ENCODE measurements at places on chromosomes 16 and 17. TPM values are rescaled to one million over a fixed set of nuclear protein-coding genes. Genes with fewer than 3 reads are reported as not detected.
A peak's percentile ranks its signal among the peaks of the same experiment; 100 is the strongest.

DNA sequence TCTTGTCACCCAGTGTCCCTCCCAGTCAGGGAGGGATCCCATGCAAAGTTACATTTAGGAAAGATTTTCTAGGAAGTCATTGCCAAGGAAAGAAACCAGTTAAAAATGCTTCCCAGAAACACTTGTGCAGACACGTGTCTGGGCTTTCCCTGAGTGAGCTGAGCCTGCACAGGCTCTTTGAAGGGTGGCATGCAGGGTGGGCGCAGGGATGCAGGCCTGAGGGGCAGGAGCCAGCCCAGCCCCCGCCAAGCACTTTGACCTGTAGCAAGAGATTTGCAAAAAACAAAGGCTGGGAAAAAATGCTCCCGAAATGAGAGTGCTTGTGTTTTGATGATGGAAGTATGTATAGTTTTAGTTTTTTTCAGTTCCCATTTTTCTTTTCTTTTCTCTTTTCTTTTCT, 52.4 kb downstream of the B9D1 start:
- DNase-seq = no peak

DNA sequence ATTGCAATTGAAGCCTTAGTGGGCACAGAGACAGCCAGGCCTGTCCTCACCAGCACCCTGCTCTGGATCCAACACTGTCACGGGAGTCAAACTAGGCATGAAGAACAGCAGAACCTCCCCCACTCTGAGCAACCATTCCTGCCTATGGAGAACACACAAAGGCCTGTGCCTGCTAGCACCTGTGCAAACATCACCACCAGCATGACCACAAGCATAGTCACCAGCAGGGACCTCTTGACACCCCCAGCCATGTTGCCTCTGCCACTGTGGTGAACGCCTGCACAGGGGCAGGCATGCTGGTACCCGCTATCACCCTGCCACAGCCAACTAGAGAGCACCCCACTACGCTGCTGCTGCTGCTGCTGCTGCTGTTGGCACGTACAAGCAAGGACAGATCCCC, 51.7 kb downstream of the CMC2 start:
- no peak for DNase-seq

GRCh38 chr16:53809088-53809932, 105.4 kb downstream of the FTO start:
- no peak for DNase-seq

- no peak for DNase-seq
Measured at GRCh38 chr16:2883458-2883908, 468 bp downstream of the FLYWCH2 start.

DNA sequence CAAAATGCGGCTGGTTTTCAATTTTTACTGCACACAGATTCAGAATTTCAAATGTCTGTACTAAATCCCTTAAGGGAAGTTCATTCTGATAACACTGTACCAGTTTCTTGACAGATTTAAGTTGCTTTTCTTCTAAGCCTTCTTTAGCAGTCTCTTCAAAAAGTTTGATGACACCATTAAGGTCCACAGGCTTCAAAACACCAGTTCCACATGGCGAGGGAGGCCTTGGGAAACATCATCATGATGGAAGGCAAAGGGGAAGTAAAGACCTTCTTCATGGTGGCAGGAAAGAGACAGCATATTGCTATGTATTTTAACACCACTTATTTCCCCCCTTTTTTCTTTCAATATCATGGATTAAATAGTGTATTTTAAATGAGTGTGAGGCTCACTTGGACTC, 24.5 kb downstream of the NLRC5 start:
- DNase-seq = no peak

GRCh38 chr17:72393553-72393952, 272.7 kb downstream of the SOX9 start:
- DNase-seq = no peak

- no peak for DNase-seq
Measured at GRCh38 chr17:27338536-27338985, 44.6 kb downstream of the WSB1 start.

DNA sequence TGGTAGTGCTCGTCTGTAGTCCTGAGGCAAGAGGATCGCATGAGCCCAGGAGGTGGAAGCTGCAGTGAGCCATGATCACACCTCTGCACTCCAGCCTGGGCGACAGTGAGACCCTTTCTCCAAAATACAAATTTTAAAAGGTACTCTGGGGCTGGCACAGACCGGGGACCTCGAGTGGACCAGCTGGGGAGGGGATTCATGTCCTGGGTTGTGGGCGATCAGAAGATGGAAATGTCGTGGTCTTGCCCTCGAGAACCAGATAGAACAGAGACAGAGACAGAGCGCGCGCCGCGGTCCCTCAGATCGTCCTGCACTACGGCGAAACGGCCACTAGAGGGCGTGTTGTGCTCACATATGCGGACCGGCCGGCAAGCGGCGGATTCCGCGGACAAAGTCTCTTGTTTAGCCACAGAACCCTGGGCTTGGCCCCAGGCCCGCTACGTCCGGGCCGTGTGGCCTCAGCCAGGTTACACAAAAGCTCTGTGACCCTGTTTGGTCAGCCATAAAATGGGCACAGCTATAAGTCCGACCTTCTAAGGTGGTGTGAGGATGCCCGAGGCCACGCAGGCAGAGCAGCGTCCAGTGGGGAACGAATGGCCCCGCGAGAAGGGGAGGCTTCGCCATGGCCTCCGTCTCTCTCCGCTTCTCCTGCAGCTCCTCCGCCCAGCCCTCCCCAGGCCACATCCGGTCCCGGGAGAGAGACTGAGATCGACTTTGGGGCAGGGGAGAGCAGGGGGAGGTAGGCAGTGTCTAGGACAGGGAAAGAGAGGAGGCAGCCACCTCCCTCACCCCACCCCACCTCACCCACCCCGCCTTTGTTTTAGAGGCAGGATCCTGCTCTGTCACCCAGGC, 14.6 kb upstream of the SBK1 start:
- DNase-seq = peak; percentile 88

DNA sequence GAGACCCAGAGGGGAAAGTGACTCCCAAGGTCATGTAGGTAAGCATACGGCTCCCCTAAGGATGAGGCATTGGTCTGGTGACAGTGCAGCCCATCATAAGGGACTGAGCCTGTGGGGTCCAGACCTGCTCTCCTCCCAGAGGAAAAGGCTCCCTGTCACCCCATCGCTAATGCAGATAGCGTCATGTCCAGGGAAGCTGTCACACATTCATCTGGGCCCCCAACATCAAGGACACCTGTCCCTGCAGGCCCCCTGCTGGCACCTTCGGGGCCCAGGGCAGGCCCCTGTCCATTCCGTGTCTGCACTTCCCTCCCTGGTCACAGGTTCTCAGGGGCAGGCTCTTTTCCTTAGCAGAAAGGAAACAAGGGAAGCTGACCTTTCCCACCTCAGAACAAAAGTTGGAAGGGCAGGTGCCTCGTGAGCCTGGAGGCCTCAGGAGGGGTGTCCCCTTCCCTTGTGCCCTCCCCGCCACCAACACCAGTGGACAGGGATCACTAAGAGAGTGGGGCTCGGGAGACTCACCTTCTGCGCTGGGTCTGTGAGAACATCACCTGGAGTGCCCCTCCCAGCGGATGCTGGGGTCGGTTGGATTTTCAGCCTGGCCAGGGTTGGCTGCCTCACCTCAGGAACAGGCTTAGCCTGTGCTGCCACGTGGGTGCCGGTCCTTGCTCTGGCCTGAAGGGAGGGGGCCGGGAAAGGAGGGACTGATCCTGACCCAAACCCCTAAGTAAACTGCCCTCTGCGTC, 17.3 kb upstream of the LASP1NB start:
- no peak for DNase-seq

GRCh38 chr17:56152874-56153602, at the start of gene ANKFN1:
ANKFN1 (plus strand) TSS chr17:56153475; CDS start chr17:56212668, 59,193 bp downstream.
- no peak for DNase-seq

DNA sequence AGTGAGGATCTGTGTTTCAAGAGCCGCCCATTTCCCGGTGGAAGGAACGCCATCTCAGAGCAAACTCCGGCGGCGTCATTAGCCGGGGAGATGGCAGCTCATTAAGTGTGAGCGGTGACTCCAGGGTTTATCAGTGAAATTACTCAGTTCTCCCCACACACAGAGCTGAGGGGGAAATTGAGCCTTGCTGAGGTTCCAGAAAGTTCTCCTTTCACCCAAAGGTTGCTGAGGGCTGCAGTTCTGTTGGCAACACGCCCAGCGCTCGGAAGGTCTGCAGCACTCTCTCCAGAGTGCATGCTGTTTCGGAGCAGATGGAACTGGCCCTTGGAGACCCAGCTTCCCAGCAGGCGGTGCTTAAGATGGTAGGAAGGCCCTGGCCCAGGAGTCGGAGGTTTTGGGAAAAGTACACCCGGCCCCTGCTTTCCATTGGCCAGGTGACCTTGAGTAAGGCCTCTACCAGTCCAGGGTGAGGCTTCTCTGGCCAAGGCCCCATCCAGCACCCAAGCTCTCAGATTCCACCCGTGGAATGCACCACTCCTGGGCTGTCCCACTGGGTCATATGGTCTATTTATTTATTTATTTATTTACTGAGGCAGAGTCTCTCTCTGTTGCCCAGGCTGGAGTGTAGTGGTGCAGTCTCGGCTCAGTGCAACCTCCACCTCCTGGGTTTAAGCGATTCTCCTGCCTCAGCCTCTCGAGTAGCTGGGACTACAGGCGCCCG, 167.7 kb upstream of the CIBAR2 start:
- peak; percentile 79 for DNase-seq

DNA sequence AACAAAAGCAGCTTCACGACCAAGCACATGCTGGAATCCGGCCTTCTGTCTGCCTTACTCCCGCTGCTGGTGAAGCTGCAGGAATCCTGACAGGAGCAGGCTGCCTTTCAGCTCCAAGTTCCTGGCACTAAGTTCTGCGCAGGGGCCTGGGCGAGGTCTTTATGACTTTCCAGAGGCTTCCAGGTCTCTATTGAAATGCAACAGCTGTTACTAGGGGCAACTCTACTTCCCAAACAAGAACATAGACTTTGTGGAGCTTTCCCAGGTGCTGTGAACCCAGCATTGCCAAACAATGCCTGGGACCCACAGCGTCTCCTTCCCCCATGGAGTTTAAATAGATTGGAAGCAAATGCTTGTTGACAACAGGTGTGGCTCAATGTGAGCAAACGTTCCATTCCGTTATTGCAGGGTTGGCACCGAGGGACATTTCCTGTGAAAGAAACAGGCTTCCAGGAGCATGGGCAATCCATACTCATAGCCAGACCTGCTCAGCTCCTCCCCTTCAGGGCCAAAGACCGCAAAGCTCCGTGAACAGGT, 156.0 kb downstream of the CDH13 start:
- DNase-seq = no peak

GRCh38 chr16:24645739-24646645, 83.5 kb upstream of the TNRC6A start:
- no peak for DNase-seq

DNA sequence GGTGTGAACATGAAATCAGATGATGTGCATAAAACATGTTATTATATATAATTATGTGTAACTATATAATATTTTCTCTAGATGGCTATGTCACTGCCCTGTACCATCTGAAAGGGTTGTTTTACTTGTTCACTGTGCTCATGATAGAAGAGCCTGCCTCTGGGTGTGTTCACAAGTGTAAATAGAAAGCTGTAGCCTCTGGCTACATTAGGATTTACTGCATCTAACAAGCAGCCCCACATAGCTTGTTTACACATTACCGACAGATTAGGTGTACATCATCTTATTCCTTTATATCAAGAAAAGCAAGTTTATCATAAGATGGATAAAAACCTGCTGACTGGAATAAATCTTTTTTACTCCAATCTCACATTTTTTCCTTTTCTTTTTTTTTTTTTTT, 46.1 kb downstream of the CHD9 start:
- DNase-seq = no peak

DNA sequence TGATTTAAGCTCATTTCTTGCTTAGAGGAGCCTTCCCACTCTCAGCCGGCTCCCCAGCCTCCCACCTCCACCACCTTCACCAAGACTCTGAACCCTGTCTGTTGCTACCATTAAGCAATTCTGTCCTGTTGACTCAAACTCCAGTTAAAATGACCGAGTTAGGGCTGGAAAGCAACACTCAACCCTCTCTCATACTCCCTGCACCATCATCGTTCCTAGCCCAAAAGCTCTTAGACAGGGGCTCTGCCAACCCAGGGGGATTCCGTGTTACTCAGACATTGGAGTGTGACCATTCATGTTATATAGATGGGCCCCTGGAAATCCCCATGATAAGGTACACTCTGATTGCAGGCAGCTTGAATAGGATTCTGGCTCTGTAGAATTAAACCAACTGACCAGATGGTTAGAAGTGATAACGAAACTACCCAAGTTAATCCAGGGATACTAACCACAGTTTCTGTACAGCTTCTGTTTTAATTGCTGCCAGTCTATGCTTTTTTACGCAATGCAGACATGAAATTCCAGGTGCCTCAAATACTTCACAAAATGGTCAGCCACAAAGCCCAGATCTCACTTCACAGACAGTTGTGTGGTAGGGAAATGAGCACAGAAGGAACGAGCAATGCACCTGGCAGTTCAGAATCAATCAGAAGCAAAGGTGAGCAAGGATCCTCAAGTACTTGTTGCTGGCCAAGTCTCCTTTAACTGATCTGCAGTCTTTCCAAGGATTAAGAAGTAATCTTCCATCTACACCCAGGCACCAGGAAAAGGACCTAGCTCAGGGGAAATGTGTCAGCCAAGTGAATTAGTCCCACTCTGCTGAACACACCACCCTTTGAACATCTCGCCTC, 2.1 kb downstream of the SSTR2 start:
- DNase-seq = no peak

GRCh38 chr16:9123401-9123800, 32.0 kb downstream of the HAPSTR1 start:
- DNase-seq = no peak

- no peak for DNase-seq
Measured at GRCh38 chr17:57253362-57254065, 2.8 kb upstream of the MSI2 start.

GRAPL gene
- total RNA-seq = 0.76 TPM

SPHK1 gene
- total RNA-seq = 2.5 TPM

P2RX1 gene
- total RNA-seq = 1.2 TPM

TAT gene
- 0.35 TPM for total RNA-seq

PYDC1 gene
- not detected for total RNA-seq

TOP2A gene
- total RNA-seq = 2.5 TPM

NHERF2 gene
- 65.4 TPM for total RNA-seq

PRSS53 gene
- total RNA-seq = 1.3 TPM
